CD8-positive, alpha-beta memory T cell (primary cell): ENCODE measurements at places on chromosomes 16 and 17. TPM values are rescaled to one million over a fixed set of nuclear protein-coding genes. Genes with fewer than 3 reads are reported as not detected.

DNA sequence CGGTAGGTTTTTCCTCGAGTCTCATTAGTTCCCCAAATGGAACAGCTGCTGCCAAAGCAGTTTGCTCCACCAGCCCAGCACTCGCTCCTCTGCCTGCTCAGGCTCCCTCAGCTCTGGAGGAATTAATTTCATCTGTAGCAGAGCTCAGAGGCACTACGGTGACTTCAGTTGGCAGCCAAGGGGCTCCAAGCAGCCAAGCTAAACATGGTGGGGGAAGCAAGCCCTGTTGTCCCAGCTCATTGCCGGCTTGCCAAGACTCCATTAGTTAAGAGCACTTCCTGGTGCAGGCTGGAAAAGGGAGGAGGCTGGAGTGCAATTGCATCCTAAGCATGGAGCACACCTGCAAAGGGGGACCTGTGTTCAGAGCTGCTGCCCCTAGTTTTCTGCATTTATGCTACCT lies 78.7 kb upstream of the GPRC5B start:
- H3K27ac ChIP-seq = no peak overlapping the region
- H3K27me3 ChIP-seq = no peaks in the 10 kb centered on the region

DNA sequence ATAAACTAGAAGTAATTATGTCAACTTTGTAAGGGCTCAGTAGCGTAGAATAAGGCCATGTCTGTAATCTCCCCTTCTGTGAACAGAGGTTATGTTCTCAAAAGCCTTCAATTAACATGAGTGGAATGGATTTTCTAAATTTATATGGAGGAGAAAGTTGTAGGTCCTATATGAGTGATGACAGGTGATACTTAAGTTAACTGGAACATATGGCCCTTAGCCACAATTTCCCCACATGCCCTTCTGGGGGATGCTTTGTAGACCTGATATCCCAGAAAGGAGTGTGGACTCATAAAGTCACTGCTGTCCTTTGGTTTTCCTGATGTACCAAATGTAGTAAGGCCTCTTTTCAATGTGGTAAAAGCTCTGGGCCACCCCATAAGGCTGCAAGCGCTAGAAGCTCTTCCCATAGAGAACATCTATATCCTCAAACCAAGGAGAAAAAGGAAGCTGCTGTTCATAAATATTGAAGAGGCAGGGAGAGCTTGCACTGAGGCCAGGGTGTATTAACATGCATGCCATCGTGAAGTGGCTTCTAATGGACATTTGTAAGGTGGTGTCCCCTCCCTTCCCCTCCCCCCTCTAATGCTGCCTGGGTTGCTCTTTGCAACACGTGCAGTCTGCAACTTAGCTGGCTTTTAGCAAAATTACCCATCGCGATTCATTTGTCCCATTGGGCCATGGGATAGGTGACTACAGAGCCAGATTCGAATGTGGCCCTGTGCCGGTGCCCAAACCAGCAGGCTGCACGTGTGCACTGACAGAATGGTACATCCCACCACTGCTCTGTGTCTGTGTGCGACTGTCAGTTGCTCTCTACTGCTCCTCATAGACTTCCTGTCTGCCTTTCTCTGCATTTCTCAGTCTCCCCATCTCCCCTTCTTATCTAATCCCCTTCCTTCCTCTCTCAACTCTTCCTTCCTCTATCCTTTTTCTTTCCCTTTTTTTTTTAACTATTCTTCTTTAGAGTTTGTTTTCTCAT lies 269.0 kb downstream of the WWOX start:
- no peak for DNase-seq
- H3K4me3 ChIP-seq = no peak overlapping the region
- H3K27ac ChIP-seq = no peak overlapping the region
- H3K27me3 ChIP-seq = no peaks in the 10 kb centered on the region

DNA sequence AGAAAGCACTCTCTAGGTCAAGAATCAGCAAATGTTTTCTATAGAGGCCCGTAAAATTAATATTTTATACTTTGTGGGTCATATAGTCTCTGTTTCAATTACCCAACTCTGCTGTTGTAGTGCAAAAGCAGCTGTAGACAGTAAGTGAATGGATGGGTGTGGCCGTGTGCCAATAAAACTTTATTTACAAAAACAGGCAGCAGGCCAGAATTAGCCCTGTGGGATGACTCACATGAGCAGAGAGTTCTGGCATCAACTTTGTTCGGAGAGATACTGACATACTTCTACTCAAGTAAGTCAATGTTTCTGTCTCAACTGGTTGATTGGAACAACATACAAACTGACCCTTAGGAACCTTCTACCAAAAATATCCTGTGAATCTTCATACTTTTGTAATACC lies 616.2 kb downstream of the MAF start:
- H3K4me3 ChIP-seq = no peak overlapping the region
- no peaks in the 10 kb centered on the region for H3K27me3 ChIP-seq
- DNase-seq = no peak
- H3K36me3 ChIP-seq = no peaks in the 10 kb centered on the region
- H3K27ac ChIP-seq = no peak overlapping the region

DNA sequence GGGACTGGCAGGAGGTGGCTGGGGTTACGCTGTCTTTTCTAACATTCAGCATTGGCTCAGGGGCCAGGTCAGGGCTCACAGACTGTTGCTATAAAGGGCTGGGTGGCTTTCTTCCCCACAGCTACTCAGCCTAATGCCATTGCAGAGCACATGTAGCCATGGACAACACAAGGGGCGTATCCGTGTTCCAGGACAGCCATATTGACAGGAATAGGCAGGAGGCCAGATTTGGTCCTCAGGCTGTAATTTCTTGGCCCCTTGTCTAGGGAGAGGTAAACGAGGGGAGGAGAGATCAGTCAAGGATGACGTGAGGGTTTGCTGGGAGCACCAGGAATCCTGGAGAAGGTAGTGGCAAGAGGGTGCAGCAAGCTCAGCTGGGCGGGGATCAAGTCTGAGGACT lies 21.2 kb upstream of the MYO15B start:
- H3K27ac ChIP-seq = no peak overlapping the region
- H3K4me3 ChIP-seq = no peak overlapping the region
- H3K36me3 ChIP-seq = peaks cover 6% of the 10 kb centered on the region
- no peaks in the 10 kb centered on the region for H3K27me3 ChIP-seq

- H3K36me3 ChIP-seq = no peaks in the 10 kb centered on the region
- no peaks in the 10 kb centered on the region for H3K4me1 ChIP-seq
- no peaks in the 10 kb centered on the region for H3K27me3 ChIP-seq
- no peak for DNase-seq
- no peak overlapping the region for H3K27ac ChIP-seq
These were observed 10.7 kb upstream of the APRT start for GRCh38 chr16:88822281-88823040.

- peaks cover 7% of the 10 kb centered on the region for H3K4me1 ChIP-seq
- no peak overlapping the region for H3K27ac ChIP-seq
- no peak for DNase-seq
- no peak overlapping the region for H3K4me3 ChIP-seq
- no peaks in the 10 kb centered on the region for H3K27me3 ChIP-seq
These were observed 159.1 kb downstream of the PRKCA start for GRCh38 chr17:66461343-66461995.

DNA sequence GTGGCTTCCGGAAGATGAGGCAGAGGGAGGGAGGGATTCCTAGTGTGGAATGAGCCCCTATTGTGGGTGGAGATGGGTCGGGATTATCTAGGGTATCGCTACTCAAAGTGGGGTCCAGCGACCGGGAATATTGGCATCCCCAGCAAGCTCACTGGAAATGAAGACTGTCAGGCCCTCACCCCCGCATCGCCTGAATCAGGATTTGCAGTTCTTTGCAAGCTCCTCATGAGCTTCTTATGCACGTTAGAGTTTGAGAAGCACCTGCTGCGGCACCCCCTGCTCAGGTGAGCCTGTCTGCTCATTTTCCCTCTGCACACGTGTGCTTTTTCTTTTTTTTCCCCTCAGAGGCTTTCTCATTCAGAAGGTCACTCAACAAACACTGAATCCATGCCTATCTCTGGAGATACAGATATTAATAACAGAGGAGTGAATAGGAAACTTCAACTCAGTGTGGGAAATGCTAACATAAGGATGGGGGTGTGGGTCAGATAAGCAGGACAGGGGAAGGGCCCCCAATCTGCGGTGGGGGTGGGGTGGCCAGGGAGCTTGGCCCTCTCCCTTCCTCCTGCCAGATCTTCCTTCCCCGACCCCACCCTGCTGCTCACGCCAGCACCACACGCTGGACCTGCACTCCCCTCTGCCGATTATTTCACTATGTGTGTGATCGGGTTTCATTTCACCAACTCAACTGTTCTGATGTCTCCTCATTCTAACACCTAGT lies 67.7 kb upstream of the NFAT5 start:
- no peak overlapping the region for H3K27ac ChIP-seq
- H3K36me3 ChIP-seq = no peaks in the 10 kb centered on the region
- no peak overlapping the region for H3K4me3 ChIP-seq
- H3K4me1 ChIP-seq = no peaks in the 10 kb centered on the region

DNA sequence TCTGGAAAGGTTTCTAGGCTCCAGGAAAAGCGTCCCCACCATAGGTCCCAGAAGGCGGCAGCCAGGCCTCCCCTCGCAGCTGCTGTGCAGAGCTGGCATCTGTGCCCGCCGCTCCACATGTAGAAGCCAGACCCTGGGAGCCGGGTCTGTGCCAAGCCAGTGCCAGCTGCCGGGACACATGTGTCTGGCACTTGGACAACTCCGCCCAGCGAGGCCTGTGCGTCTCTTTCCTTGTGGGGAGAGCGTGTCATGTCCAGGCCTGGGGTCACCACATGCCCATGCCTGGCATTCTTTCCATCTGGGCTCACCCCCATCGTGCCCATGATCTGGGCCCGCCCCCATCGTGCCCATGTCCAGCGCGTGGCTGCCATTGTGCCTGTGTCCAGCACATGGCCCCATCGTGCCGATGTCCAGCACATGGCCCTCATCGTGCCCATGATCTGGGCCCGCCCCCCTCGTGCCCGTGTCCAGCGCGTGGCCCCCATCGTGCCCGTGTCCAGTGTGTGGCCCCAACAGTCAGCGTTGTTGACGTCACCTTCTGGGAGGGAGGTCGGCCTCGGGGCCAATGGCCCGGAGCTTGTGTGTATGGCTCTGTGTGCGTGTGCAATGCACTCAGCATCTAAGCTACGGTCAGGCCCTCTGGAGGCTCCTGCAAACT lies 13.3 kb upstream of the ACSF3 start:
- DNase-seq = no peak
- no peaks in the 10 kb centered on the region for H3K36me3 ChIP-seq
- H3K4me1 ChIP-seq = no peaks in the 10 kb centered on the region
- no peak overlapping the region for H3K27ac ChIP-seq

- H3K4me3 ChIP-seq = no peak overlapping the region
- no peaks in the 10 kb centered on the region for H3K36me3 ChIP-seq
- H3K27ac ChIP-seq = no peak overlapping the region
These were observed 78.4 kb upstream of the NKD1 start for GRCh38 chr16:50469744-50470321.

DNA sequence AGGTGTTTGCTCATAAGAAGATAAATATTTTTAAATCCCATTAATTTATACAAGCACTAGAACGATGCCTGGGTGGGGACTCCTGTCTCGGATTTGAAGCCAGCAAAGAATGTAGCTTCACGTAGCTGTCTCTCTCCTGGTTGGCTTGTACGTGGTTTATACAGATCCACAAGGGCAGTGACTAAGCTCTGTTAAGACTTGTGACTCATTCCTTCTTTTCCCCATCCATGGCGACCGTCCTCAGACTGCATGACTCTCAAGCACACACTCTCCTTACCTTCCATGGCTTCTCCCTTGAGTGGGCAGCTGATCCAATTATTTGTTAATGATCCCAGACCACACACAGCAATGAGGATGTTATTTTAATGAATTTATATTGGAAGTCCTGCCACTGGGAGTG lies 679.7 kb upstream of the SOX9 start:
- no peaks in the 10 kb centered on the region for H3K4me1 ChIP-seq
- H3K27ac ChIP-seq = no peak overlapping the region
- no peaks in the 10 kb centered on the region for H3K36me3 ChIP-seq
- H3K4me3 ChIP-seq = no peak overlapping the region
- no peaks in the 10 kb centered on the region for H3K27me3 ChIP-seq

DNA sequence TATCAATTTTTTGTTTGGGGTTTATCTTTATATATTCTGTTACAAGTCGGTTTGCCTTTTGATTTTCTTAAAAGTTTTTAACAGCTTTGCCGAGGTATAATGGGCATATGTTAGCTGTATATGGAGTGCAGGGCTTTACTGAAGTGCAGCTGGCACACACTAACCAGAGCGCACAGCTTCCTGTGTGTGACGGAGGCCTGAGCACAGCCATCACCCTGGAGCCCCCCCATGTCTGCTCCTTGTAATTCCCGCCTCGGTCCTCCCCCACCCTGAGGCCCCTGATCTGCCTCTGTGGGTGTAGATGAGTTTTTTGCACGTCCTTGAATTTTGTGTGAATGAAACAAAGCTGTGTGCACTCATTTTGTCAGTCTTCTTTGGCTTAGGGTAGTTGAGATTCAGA lies 60.1 kb upstream of the ZNF750 start:
- peaks cover 19% of the 10 kb centered on the region for H3K36me3 ChIP-seq
- no peaks in the 10 kb centered on the region for H3K27me3 ChIP-seq
- no peaks in the 10 kb centered on the region for H3K4me1 ChIP-seq
- no peak overlapping the region for H3K27ac ChIP-seq
- H3K4me3 ChIP-seq = no peak overlapping the region

DNA sequence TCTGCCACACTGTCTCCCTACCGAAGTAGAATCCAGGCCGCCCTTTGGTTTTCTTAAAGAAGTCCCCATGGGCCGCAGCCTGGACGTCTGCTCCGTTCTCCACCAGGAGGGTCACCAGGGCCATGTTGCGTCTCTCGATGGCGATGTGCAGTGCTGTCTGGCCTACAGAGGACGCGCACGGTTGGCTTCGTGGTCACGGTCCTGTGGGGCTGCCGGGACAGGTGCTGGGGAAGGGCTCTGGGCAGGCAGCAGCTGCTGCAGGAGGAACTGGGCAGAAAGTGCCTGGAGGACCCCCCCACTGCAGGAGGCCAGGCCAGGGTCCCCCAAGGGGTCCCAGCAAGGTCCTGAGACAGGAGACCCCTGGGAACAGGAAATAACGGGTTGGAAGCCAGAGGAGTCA lies 19.0 kb downstream of the TRPV1 start:
- H3K4me1 ChIP-seq = no peaks in the 10 kb centered on the region
- no peak overlapping the region for H3K4me3 ChIP-seq
- H3K36me3 ChIP-seq = no peaks in the 10 kb centered on the region
- no peaks in the 10 kb centered on the region for H3K27me3 ChIP-seq
- no peak for DNase-seq
- H3K27ac ChIP-seq = no peak overlapping the region

The NTN3 gene
- total RNA-seq = not detected

The OR2C1 gene
- total RNA-seq = not detected

The IGF2BP1 gene
- total RNA-seq = 0.24 TPM

The PTX4 gene
- total RNA-seq = not detected

The RMI2 gene
- 38.3 TPM for total RNA-seq
